Activated T-helper 1 cell treated with anti-CD3 and anti-CD28 coated beads, Interleukin-2, amount 50 U/mL, for 16 hours (primary cell): ENCODE measurements at places on chromosomes 5 and 9.

DNA sequence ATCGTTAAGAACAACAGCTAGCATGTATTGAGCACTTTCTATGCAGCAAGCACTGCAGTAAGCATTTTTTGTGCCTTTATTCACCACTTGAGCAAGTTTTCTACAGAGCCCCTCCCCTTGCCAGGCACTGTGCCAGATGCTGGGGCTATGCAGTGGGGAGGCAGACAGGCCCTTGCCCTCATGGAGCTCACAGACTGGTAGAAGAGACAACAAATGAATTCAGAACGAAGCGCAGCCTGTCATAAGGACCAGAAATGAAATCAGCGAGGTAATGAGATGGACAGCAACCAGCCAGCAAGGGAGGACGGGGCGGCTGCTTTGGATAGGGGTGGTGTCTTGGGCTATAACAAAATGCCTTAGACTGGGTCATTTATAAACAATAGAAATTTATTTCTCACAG is 68.8 kb downstream of the C9orf50 start:
- DNase-seq = no peak

- DNase-seq = no peak
These were observed 186.3 kb downstream of the KDM4C start for GRCh38 chr9:6944093-6944551.

DNA sequence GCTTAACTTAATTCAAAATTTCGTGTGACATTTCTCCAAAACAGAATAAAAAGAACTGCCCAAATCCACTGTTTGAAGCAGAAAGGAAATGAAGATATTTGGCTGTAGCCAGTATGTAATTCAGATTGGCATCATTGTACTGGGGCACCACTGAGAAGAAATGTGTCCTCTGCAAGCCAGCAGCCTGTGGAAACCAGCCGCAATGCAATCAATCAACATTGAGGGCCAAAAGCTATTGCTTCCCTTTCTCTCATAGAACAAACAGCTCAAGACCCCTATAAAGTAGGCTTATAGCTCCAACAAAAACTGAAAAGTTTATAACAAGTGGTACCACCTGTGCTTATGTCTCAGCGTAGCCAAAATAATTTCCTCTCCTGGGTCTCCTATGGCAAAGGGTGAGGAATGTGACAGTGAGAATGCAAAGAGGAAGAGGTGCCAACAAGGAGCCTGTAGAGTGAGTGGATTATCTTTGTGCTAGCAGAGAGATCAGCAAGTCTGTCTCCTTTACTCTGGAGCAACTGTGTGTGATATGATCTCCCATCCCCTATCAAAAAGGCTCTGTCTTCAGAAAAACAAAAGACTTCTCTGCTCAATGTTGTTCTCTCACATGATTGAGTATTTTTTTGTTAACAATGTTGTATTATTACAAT is 1072.3 kb upstream of the DMAC1 start:
- DNase-seq = no peak

DNA sequence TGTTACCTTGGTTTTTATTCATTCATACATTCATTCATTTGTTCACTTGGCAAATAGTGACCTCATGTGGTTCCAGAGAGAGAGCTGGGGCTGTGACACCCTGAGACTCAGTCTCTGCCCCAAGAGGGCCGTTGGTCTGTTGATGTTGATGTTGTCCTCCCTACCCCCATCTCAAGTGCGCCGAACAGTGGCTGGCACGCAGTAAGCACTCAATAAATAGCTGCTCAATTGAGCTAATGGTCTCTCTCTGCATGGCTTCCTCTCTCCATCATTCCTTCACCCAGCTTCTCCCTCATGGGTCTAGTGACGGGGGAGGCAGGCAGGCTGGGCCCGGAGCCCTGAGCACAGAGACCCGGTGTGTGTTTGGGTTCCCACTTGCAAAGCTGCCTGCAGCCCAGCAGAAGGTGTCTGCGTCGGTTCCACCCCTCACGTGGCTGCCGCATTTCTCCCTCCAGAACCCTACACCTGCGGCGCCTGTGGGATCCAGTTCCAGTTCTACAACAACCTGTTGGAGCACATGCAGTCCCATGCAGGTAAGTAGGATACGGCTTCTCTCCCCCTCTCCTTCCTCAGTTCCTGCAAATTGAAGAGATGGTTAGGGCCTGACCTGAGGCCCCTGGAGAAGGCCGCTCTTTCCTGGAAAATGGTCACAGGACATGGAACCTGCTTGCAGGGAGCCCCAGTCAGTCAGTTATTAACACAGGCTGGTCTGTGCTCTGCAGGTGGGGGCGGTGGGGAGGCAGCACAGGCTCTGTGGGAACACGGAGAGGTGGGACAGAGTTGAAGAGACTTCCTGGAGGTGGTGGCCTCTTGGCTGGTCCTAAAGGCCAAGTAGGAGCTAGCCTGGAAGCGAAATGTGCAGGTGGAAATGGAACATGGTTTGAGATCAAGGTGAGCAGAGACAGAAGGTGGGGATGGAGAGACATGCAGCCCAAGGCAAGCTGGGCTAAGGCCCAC is 42.0 kb downstream of the AMBP start:
- no peak for DNase-seq

DNA sequence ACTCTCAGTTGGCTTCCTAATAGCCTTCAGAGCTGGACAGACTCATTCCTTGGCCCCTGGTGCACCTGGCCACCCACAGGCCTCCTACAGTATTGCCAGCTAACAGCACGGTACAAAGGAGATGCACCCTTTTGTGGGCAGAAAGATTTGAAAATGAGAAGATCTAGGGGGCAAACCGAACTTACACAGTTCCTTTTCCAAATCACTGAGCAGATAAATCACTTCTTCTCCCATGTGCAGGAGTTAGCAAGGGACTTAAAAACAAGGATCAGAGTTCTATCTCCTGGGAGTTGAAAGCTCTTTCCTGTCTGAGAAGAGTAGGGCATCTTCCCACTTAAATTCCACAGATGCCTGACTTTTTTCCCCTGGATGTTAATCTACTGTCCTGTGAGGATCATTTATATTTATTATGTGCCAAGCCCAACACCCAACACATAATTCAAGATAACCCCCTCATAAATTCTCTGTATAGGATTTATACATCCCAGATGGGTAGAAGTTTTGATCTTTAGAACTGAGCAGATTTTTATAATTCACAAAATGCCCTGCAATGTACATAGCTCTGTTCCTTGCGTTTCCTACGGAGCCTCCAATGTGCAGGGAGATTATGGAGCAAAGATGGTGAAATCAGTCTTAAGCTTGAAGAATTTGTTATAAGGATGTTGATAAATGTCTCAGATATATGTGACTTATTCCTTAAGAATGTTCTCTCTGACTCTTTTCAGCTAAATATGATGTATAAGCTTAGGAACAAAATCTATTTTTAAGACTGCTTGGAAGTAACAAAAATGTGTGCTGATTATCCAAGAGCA is 207.2 kb upstream of the DAPK1 start:
- DNase-seq = no peak

DNA sequence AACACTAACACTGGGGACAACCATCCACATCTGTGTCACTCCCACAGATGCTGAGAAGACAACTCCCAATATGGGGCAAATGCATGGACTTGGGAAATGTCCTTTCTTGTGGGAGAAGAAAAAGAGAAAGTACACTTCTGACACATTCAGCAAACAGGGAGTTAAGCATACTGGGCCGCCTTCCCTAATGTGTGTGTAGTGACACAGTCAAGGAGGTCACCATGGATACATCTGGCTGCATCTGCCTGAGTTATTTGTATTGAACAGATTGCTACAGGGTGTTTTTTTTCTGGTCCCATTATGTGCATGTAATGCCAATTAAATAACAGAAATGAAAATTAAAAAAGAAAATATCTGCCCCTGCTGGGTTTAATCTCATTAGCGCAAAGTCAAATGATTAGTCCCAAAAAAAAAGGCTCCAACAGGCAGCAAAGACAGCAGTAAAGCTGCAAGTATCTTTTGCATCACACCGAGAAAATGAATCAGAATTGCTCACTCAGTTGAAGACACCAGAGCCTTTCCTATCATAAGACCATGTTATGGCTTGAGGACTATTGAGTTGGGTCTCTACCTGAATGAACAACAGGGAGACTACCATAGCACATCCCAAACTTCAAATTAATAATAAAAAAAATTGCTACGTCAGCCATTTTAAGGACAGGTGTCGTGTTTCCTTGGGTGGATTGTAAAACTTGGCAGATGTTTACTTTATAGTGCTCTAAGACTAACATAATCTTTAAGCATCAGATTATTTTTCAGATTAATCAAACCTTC is 395.9 kb downstream of the DTWD2 start:
- no peak for DNase-seq
